Activated CD4-positive, alpha-beta T cell treated with anti-CD3 and anti-CD28 coated beads, Interleukin-2, amount 10 ng/mL, durations not matched to agents 24 days and 14 days (primary cell): ENCODE measurements at places on chromosomes 1 and 21. TPM values are rescaled to one million over a fixed set of nuclear protein-coding genes. Genes with fewer than 3 reads are reported as not detected.

The DR1 gene
- 100 and 107 TPM in 2 replicates for total RNA-seq

DNA sequence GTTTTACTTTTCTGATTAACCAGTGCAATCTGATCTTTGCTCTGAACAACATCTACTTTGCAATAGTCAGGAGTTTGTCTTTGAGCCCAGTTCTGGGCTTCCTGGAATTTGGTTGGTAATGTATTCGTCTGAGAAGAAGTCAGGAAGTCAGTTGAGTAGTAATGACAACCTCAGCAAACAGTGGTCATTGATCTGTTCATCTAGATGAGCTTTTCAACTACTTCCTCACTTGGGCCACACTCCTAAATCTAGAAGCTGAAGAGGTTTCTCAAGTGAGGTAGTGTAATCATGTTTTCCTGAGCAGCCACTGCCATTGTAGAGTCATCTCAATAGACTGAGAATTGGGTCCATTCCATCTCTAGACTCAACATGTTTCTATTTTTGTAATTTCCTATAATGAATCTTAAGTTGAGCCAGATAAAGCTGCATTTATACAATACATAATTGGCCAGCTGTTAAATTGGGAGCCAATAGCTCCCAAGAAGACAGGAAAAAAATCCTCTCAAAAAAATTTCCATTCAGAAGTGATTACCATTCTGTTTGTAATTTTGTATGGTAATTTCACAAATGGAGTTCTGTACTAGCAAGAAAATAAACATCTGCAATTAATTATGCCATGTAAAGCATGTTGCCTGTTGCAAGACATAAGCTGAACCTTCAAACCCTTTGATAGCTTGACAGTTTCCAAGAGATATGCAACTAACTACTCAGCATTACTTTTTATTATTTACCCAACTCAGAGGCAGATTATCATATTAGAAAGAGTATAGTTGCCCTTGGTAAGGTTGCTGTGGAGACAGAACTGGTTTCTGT, 49.6 kb downstream of the WDR64 start:
- DNase-seq = peak; percentile 40

- no peak for DNase-seq
These were observed 14.1 kb downstream of the NPPA start for GRCh38 chr1:11833497-11833896.

GRCh38 chr1:175191659-175192058, 917 bp downstream of the KIAA0040 start:
- DNase-seq = peak; percentile 83
